ENCODE measurements at places on chromosomes 6 and 20. TPM values are rescaled to one million over a fixed set of nuclear protein-coding genes. Genes with fewer than 3 reads are reported as not detected.

- no peak for DNase-seq
These were observed 110.9 kb downstream of the ADGRG6 start for GRCh38 chr6:142412658-142413057.

DNA sequence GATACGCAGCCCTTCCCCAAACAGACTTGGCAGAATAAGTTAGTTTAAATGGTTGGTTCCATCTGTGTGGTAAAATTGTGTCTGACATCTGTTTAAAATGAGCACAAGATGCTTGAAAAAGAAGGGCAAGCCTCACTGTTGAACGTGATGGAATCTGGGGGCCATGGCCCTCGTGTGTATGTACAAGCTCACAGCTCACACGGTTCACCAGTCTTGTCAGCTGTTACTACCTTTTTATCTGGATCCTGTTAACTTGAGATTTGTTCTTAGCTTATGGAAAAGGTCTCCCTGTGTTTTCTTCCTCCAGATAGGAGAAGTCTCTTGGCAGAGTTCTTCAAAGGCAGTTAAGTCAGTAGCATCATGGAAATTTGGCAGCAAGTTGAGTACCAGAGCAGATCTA lies 270.6 kb downstream of the KHDC1L start:
- no peak for DNase-seq

- DNase-seq = no peak
These were observed 392.2 kb upstream of the MARCKS start for GRCh38 chr6:113464960-113465359.

DNA sequence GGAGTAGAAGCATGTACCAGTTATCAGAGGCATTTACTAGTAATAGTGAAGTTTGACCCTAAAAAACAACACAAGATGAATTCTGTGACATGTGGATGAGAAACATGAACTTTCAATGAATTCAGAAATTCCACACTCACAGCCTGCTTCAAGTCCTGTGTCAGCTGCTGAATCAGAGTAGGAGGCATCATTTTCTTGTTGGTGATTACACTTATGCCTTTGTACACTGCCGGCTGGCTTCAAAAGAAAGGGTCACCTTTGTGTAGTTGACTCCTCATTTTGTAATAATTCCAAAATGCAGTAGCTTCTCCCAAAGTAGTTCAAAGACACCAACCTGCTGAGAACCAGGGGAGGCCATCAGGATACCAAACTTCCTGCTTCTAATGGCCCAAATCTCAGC lies 165.5 kb downstream of the BACH2 start:
- no peak for DNase-seq

PCK1 gene
- not detected for total RNA-seq

GSTA2 gene
- total RNA-seq = not detected

All from CD4-positive, alpha-beta memory T cell (primary cell).